Fibroblast of skin of left quadriceps (primary cell): ENCODE measurements at places on chromosomes 6 and 20.

DNA sequence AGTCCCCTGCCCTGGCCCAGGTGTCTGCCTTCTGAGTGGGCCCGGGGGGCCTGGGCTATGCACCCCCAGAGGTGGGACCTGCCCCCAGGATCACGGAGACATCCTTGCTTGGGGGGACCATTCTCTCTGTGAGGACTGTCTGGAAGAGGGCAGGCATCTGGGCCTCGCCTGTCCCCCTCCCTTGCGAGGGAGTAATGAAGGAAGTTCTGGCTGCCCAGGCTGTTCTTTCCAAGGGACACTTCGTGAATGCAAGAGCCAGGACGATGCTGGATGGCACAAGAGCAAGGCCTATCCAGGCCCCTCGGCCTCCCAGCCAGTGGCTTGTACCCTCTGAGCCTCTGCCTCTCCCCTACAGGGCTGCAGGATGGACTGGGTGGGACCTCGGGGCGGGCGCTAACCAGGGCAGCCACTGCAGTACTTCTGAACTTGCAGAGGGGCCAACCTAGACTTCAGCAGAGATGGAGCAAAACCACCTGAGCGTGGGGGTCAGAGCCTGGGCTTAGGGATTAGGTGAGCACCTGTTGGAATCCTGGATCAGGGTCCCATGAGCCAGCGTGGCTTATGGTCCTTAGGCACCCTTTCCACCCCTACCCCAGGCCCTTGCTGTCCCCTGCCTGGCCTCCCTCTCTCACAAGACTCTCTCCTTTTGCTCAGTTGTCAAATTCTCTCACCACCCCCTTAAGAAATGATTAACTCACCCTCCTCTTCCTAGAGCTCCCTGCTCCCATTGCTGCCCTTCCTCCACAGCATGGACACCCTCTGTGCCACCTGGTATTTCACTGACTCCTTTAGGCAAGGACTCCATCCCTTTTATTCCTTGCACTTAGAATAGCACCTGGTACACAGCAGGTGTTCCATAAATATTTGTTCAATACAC, 53.2 kb downstream of the CTCFL start:
- no peak for DNase-seq

GRCh38 chr6:6565069-6565468, 23.5 kb upstream of the LY86 start:
- no peak for DNase-seq

- DNase-seq: no peak
Observed at GRCh38 chr6:87747646-87748045, 45.6 kb upstream of the AKIRIN2 start.

DNA sequence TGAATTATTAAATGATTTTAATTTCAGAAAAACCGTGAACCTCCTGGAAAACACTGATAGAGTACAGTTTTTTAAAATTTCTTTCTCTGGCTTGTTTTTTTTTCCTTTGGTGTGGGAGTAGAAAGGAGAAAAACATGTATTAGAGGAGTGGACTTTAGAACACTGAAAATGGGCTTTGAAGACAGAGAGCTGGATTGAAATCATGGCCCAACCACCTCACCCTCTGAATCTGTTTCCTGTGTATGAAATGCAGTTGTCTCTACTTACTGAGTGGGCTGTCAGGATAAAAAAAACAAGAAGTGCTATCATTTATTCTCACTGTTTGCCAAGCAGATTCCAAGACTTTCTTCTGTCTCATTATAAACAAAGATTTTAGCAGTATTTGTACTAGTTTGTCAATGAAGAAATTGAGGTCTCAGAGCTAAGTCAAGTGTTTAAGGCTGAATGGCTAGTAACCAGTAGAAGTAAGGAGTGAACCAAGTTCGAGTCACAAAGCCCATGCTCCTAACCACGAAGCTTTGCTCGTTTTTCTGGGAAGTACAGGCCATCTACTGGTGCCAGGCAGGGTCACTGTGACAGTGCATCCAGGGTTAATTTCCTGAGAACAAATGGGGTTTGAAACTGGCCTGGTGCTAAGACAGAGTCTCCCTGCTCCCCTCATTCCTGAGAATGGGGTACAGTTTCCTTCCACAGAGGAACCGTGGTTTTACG, 256.4 kb downstream of the TMEM242 start:
- DNase-seq: no peak

GRCh38 chr20:45607810-45608209, 21.7 kb upstream of the WFDC10A start:
- no peak for DNase-seq

DNA sequence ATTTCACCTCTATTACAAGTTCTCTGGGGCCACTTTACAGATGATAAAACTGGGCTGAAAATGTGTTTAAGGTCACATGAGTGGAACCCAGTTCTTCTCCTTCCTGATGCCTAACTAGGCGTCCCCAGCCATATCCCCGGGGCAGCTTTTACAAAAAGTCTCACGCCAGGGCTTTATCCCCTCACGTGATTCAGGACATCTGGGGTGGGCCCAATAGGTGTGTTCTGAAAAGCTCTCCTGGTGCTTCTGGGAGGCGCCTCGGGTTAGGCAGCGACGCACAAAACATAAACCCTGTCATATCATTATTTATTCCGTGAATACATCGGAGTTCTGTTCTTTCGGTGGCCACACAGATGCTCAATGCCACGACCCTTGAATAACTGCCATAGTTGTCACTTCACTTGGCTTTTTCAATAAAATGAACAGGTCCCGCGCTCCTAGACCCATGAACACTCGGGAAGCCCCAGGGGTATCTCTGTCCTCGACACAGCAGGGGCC, 32.1 kb downstream of the SF3B5 start:
- DNase-seq: no peak

- DNase-seq: no peak
Observed at GRCh38 chr20:4967752-4968477, 33.4 kb downstream of the SLC23A2 start.

GRCh38 chr6:127180426-127180825, 62.0 kb downstream of the RSPO3 start:
- DNase-seq: no peak

DNA sequence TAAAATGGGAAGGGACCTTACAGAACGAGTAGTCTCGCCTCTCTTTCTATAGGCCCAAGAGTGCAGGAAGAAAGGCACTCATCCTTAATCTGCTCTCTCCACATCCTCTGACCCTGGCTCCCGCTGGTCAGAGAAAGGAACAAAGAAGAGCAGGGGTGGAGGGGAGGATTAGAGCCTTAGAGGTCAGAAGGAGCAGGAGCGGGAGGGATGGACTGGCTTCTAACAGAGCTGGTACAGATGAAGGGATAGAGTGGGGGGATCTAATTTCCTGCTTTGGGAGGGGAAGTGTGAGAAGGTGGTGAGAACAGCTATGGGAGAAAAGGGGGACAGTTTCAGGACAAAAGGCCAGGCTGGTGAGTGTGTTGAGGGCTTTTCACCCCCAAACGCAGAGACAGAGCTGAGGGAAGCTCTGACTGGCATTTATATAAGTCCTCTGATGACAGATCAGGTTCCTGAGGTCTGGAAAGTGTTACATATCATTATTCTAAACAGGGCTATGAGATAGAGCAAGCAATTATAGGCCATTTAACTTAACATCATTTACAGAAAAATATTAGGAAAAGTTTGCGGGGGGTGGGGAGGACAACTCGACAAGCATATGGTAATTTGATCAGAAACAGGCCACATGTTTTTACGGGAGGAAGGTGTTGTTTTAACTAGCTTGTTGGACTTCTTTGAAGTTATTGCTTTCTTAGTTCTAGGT, 111.1 kb downstream of the FOXC1 start:
- DNase-seq: no peak

DNA sequence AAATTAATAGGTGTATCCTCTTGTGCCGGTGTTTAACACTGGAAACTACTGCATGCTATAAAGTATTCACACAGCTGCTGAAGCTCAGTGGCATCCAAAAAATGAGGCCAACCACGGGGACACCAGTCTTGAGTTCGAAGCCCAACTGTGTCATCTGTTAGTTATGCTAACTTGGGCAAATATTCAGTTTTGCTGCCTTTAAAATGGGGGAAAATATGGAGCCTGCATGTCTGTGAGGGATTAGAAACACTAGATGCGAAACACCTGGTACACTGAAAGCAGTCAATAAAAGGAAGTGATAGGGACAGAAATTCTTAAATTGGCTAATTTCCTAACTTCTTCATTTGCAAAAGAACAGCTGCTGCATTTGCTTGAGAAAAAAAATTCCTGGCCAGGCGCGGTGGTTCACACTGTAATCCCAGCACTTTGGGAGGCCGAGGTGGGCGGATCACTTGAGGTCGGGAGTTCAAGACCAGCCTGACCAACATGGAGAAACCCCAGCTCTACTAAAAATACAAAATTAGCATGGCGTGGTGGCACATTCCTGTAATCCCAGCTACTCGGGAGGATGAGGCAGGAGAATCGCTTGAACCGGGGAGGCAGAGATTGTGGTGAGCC, 36.6 kb upstream of the MLIP start:
- no peak for DNase-seq

DNA sequence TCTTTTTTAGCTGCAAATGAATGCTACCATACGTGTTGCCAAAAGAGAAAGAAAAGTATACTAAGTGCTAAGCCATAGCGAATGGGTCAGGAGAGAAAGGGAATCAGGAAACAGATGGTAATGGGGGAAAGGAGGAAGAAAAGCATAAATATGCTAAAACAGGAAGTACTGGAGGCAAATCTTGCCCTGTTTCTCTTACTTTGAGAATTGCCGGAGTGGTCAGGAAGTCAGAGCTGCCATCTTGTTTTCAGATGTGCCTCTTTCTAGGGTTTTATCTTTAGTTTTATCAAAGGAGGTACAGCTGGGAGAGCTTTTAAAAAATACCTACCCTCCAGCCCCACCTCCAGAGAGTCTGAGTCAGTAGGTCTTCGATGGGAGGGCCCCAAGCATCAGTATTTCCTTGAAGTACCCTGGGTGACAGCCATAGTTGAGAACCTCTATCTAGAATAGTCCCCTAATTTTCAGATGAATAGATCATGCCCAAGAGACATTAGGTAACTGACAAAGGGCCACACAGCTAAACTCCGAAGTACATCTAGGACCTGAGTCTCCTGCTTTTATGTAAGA, 193.3 kb downstream of the CLIC5 start:
- no peak for DNase-seq

DNA sequence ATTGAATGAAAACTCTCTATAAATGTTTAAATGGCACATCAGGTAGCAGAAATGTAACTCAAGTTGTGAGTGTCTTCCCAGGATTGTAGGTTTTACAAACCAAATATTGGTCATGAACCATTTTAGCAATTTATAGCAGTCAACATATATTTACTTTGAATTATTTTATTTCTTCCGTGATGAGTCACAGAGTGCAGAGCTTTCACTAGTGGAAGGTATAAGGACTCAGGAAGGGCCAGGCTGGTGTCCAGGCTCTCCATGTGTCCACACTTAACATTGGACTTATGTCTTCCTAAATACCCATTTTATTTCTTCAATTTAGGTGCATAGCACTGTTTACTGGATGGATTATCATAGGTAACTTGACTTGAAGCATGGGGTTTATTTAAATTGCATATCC, 120.9 kb downstream of the OLIG3 start:
- no peak for DNase-seq

DNA sequence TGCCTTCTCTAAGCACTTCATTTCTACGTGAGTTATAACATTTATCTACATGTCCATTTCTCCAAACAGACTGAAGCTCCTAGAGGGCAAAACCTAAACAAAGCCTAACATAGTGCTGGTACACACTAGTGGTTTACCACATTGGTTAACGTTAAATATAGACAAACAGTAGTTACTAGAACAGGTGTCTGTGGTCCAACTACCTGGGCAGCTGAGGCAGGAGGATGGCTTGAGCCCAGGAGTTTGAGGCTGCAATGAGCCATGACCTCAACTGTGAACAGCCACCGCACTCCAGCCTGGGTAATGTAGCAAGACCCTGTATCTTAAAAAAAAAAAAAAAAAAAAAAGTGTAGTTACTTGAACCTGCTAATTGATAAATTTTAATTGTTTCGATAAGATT, 26.5 kb downstream of the PTPRK start:
- no peak for DNase-seq

DNA sequence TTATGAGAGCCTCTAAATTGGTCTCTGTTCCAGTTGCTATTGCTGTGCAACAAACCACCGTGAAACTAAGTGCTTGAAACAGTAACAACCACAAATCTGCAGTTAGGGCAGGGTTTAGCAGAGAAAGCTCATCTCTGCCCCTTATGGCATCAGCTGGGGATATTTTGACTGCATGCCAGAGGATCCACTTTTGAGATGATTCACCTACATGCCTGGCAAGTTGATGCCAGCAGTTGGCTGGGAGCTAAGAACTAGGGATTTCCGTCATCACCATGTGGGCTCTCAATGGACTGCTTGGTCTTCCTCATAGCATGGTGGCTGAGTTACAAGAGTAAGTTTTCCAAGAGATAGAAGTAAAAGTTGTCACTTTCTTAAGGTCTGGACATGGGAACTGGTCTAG, 35.1 kb downstream of the PLCB4 start:
- DNase-seq: no peak

DNA sequence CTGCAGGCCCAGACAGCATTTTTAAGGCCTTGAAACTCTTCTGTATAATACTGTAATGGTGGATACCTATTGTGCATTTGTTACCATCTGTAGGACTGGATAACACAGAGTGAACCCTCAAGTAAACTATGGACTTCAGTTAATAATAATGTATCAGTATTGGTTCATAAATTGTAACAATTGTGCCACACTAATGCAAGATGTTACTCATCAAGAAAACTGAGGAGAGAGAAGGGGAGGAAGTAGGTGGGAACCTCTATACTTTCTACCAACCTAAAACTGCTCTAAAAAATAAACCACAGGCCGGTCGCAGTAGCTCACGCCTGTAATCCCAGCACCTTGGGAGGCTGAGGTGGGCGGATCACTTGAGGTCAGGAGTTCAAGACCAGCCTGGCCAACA, 10.8 kb downstream of the MAPK13 start:
- DNase-seq: no peak

GRCh38 chr6:145427232-145427631, 308.1 kb downstream of the EPM2A start:
- no peak for DNase-seq

DNA sequence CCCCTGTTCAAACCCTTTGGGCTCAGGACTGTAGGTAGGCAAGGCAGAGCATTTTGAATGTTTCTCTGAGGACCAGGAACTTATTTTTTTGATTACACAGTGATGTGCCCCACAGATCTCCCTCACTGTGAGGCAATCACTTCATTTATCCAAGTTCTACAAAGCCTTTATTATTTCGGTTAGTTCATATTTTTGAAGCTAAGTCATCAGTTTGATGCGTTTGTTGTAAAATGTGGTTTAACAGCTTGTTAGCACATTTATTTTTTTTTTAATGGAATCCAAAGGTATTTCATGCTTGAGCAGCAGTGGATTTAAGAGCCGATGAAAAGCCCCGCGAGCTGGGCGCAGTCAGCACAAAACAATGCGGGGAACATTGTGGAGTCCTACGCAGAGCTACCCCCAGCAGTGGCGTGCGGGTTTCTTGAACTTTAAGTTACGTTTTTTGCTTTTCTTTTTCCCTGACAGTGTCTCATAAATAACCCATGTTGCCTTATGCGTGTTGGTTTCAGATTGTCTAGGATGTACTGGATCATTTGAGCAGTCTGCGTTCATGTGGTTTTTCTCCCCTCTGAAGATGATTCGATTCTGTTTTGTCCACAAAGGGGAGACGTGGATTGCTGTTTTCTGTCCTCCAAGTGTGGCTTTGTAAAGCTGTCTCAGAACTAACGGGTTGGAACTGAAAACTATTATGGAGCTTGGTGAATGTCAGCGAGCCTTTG, 233.6 kb upstream of the BMP2 start:
- DNase-seq: peak; percentile 95
